MCF 10A (cell line): ENCODE measurements at places on chromosomes 7 and 10.

GRCh38 chr10:51789903-51790302 is 90.5 kb upstream of the CSTF2T start:
- no peaks in the 10 kb centered on the region for H3K4me1 ChIP-seq
- no peak for DNase-seq
- no peak overlapping the region for H3K27ac ChIP-seq
- peaks cover 14% of the 10 kb centered on the region for H3K27me3 ChIP-seq

- H3K27me3 ChIP-seq = no peaks in the 10 kb centered on the region
- H3K4me1 ChIP-seq = no peaks in the 10 kb centered on the region
- H3K36me3 ChIP-seq = no peaks in the 10 kb centered on the region
- DNase-seq = no peak
These were observed 146.3 kb upstream of the EEPD1 start for GRCh38 chr7:36006636-36007229.

GRCh38 chr7:110698576-110698975 is 392.4 kb upstream of the LRRN3 start:
- no peak overlapping the region for H3K27ac ChIP-seq
- no peak for DNase-seq
- H3K4me3 ChIP-seq = no peak overlapping the region
- no peaks in the 10 kb centered on the region for H3K36me3 ChIP-seq
- H3K4me1 ChIP-seq = no peaks in the 10 kb centered on the region
- H3K27me3 ChIP-seq = no peaks in the 10 kb centered on the region

GRCh38 chr7:13236026-13236425 is 548.6 kb downstream of the ARL4A start:
- no peaks in the 10 kb centered on the region for H3K27me3 ChIP-seq
- no peaks in the 10 kb centered on the region for H3K36me3 ChIP-seq
- H3K4me3 ChIP-seq = no peak overlapping the region
- peaks cover 4% of the 10 kb centered on the region for H3K4me1 ChIP-seq

- no peaks in the 10 kb centered on the region for H3K4me1 ChIP-seq
- no peaks in the 10 kb centered on the region for H3K36me3 ChIP-seq
- H3K27ac ChIP-seq = no peak overlapping the region
- no peak overlapping the region for H3K4me3 ChIP-seq
These were observed 354.9 kb downstream of the CALN1 start for GRCh38 chr7:72057231-72057630.

DNA sequence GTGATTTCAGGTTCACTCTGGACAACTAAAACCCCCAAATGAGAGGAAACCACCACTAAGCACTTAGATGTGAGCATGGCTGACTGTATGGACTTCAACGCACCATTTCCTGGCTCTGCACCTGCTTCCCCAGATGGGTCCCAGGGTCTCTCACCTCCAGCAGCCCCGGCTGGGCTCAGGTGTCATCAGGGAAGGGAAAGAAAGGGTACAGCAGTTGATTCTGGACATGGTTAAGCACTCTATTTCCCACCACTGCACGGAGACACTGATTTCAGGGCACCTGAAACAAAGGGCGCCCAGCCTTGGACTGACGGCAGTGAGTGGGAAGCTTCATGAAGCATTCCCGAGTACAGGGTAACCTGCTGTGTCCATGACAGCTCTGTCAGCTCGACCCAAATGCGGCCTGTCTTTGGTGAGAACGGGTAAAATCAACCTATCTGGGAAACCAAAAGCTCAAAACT is 19.0 kb downstream of the FAM53B start:
- H3K36me3 ChIP-seq = peaks cover 22% of the 10 kb centered on the region
- no peak overlapping the region for H3K27ac ChIP-seq
- H3K4me3 ChIP-seq = no peak overlapping the region
- no peak for DNase-seq
- no peaks in the 10 kb centered on the region for H3K27me3 ChIP-seq
- peaks cover 7% of the 10 kb centered on the region for H3K4me1 ChIP-seq

GRCh38 chr7:151552352-151553028 is 32.8 kb upstream of the RHEB start:
- no peak overlapping the region for H3K27ac ChIP-seq
- DNase-seq = peak; percentile 79
- H3K4me1 ChIP-seq = peaks cover 25% of the 10 kb centered on the region
- H3K4me3 ChIP-seq = no peak overlapping the region

DNA sequence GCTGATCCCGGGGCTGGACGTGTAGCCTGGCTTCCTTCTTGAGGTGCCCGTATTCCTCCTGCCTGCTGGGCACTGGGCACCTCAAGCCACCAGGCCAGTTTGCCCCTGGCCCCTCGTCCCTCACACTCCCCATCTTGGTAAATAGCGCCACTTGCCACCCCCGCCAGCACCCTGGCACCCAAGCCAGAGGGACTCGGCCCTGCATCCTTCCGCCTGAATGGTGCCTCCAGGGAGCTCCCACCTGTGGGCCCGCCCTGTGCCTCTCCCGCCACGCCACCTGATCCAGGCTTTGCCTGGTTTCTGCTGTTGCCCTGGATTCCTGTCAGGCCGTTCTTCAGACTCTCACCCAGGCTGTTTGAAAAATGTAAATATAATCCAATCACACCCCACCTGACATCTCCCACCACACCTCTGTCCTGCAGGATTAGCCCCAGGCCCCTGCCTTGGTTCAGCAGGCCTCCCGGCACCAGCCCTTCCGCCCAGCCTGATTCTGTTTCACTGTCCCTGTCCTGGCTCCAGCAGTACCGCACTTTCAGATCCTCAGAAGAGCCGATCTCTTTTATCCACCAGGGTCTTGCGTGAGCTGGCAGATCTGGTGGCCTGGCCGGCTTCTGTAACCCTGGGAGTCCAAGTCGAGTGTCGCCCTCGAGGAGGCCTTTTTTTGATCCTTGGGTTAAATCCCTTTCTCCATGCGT is 33.8 kb downstream of the WIPI2 start:
- no peaks in the 10 kb centered on the region for H3K4me1 ChIP-seq
- H3K27ac ChIP-seq = no peak overlapping the region
- H3K4me3 ChIP-seq = no peak overlapping the region
- no peaks in the 10 kb centered on the region for H3K27me3 ChIP-seq
- DNase-seq = no peak

- no peaks in the 10 kb centered on the region for H3K4me1 ChIP-seq
- no peaks in the 10 kb centered on the region for H3K27me3 ChIP-seq
- H3K27ac ChIP-seq = no peak overlapping the region
- peaks cover 5% of the 10 kb centered on the region for H3K36me3 ChIP-seq
These were observed 351.5 kb downstream of the TYW1 start for GRCh38 chr7:67348171-67348570.

DNA sequence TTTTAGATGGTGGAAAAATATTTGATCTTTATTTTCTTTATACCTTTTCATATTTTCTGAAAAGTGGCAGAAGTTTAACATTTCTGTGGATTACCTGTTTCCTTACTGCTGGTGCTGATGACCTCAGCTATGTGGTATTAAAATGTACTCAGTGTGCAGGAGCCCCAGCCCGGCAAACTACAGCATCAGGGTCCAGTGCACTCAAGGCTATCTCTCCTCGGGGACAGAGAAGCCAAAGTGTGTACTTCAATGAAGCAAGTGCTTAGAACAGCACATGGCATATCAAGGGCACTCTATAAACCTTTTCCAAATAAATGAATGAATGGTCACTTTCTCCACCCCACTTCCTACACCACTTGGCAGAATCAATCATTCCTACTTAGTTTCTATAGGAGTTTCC is 111.8 kb downstream of the HIP1 start:
- no peaks in the 10 kb centered on the region for H3K27me3 ChIP-seq
- peaks cover 11% of the 10 kb centered on the region for H3K4me1 ChIP-seq
- no peaks in the 10 kb centered on the region for H3K36me3 ChIP-seq

GRCh38 chr10:42952349-42952748 is 124.5 kb upstream of the RET start:
- no peaks in the 10 kb centered on the region for H3K4me1 ChIP-seq
- DNase-seq = no peak
- H3K27ac ChIP-seq = no peak overlapping the region
- H3K27me3 ChIP-seq = no peaks in the 10 kb centered on the region

DNA sequence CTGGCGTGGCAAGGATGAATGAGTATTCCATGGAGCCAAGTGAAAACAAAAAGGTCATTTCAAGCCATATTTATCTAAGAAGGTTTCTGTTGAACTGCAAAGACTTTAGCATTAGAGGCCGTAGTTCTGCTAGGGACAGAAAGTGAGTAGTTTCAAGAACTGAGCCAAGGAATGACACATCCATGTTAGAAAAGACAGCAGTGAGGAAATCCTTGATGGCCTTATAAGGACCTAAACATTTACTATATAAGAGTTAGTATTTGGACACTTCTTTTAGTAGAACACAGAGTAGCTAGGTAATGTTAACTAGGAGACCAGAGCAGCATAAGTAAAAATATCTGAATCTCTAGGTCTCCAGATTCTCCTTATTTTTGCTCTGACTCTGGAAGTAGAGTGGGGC is 329.8 kb upstream of the SEMA3D start:
- H3K4me1 ChIP-seq = no peaks in the 10 kb centered on the region

DNA sequence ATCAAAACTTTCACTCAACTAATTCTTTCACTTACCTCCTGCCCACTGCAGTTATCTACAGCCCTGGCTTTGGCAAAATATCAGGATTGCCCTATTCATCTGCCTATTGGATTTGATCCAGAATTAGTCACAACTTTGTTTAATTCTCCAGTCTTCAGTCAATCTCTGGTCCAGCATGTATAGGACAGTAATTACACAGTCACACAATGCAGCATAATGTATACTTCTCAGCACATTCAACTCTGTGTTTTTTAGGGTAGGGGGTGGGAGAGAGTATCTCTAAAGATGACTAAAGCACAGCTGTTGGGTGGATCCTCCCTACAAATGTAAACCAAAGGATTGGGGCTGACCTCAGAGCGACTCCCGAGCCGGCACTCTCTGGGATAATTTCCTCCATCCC is 17.7 kb upstream of the NRP1 start:
- no peaks in the 10 kb centered on the region for H3K27me3 ChIP-seq
- H3K27ac ChIP-seq = no peak overlapping the region
- H3K4me1 ChIP-seq = peaks cover 17% of the 10 kb centered on the region

DNA sequence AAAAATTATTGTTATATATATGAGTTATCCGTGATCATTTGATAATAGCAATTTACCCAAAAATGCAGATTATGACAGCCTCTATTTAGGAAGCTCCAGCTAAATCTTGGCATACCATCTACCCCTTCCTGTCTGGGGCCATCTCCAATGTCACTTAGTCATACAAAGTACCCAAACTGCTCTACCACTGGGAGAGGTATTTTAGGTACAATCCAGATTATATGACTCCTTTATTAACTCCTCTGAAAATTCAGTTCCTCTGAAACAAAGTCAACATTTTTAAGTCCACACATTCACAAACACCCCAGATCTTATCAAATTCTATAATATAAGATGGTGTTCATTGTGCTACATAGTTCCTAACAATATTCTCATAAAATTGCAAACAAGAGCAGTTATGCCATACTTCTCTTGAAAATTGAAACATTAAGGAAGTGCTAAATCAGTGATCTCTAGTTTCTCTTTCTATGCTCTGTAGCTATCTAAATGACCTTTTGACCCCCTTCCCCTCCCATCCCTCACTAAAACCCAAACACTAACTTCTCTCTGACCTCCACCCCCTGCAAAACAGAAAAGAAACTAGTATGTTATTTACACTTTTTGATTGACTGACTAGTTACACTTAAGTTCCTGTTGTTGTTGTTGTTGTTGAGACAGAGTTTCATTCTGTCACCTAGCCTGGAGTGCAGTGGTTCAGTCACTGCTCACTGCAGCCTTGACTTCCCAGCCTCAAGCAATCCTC is 16.4 kb downstream of the HOXA1 start:
- H3K4me3 ChIP-seq = no peak overlapping the region
- peaks cover 40% of the 10 kb centered on the region for H3K4me1 ChIP-seq
- H3K36me3 ChIP-seq = no peaks in the 10 kb centered on the region
- H3K27me3 ChIP-seq = no peaks in the 10 kb centered on the region

DNA sequence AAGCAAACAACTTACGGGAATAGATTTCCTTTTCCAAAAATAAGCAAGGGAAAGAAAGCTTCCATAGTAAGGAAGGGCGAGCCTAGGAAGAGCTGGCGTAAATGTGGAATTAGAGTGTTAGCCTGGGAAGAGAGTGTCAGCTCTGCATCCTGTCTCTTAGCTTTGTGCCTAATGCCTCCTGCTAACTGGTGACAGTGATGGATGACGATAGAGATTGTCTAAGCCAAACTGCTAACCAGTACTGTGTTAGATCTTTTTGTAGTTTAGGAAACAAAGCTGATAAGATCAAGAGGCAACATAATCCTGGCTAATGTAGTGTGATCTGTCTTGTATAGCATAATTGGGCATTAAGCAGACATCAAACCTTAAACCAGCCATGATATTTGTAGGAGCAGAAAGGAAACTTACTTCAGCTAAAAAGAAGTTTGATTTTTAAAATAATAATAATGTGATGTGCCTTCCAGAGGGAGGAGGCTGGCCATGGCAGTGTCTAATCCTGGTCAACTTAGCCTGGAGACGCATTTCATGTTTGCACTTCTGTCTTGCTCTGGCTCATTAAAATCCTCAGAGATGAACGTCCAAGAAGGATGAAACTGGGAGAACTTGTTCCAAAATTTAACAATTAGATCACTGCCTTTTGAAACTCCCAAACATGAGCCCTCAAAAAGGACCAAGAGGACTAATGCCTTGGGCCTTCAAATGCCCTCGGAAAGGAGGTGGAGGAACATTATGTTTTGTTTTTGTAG is 85.1 kb downstream of the FAM204A start:
- no peak overlapping the region for H3K27ac ChIP-seq
- H3K27me3 ChIP-seq = no peaks in the 10 kb centered on the region
- H3K4me1 ChIP-seq = no peaks in the 10 kb centered on the region
- no peak overlapping the region for H3K4me3 ChIP-seq
- no peak for DNase-seq
- H3K36me3 ChIP-seq = no peaks in the 10 kb centered on the region

DNA sequence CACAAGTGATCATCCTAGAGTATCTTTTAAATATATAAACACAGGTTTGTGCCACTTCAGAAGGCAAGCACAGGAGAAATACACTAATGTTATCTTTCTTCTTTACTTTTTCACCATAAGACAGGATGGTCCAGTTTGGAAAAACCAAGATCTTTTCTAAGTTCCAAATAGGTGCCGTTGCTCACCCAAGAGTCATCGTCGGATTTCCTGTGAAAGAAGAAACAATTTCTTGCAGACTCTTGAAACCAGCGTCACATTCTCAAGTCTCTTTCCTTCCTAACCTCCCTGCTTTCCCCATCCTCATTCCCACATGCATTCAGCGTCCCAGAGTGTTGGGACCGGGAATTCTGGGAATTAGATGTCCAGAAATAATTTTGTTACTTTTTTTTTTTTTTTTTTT is 42.8 kb upstream of the GSDME start:
- H3K27ac ChIP-seq = no peak overlapping the region
- no peak overlapping the region for H3K4me3 ChIP-seq
- no peaks in the 10 kb centered on the region for H3K27me3 ChIP-seq
- peaks cover 77% of the 10 kb centered on the region for H3K36me3 ChIP-seq

GRCh38 chr10:75400771-75401568 is 594 bp downstream of the ZNF503 start:
- DNase-seq = peak; percentile 60
- peak overlapping the region; percentile 51 for H3K27ac ChIP-seq
- H3K36me3 ChIP-seq = peaks cover 15% of the 10 kb centered on the region
- peaks cover 5% of the 10 kb centered on the region for H3K4me1 ChIP-seq
- peak overlapping the region; percentile 80 for H3K4me3 ChIP-seq

- no peak overlapping the region for H3K4me3 ChIP-seq
- H3K36me3 ChIP-seq = peaks cover 20% of the 10 kb centered on the region
- no peaks in the 10 kb centered on the region for H3K27me3 ChIP-seq
- H3K4me1 ChIP-seq = no peaks in the 10 kb centered on the region
- DNase-seq = no peak
- H3K27ac ChIP-seq = no peak overlapping the region
These were observed 12.6 kb downstream of the TWIST1 start for GRCh38 chr7:19104811-19105210.

GRCh38 chr10:13715100-13715499 is 128.3 kb downstream of the PRPF18 start:
- no peak overlapping the region for H3K27ac ChIP-seq
- no peak for DNase-seq
- H3K4me1 ChIP-seq = peaks cover 17% of the 10 kb centered on the region
- no peaks in the 10 kb centered on the region for H3K27me3 ChIP-seq
- H3K36me3 ChIP-seq = no peaks in the 10 kb centered on the region
